ENCODE measurements at places on chromosomes 1 and 21.
A peak's percentile ranks its signal among the peaks of the same experiment; 100 is the strongest.

DNA sequence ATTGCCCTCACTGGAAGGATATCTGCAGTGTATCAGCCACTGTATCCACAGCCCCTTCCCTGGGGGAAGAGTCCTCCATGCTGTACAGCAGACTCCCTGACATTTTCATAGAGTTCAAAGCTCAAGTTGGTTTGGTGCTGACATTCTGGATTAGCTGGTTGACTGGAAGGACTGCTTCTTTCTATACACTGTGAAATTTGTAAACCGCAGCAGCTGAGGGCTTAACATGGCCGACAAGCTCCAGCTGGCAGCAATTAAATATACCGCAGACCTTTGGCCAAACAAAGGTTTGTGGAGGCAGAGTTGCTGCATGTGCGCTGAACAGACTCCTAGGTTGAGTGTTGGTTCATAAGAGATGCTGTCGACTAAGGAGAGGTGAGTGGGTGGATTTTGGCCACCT, 126.4 kb downstream of the DHRS3 start:
- DNase-seq = no peak

- DNase-seq = peak; percentile 27
Observed at GRCh38 chr21:33116676-33117075, 46.7 kb downstream of the OLIG1 start.

DNA sequence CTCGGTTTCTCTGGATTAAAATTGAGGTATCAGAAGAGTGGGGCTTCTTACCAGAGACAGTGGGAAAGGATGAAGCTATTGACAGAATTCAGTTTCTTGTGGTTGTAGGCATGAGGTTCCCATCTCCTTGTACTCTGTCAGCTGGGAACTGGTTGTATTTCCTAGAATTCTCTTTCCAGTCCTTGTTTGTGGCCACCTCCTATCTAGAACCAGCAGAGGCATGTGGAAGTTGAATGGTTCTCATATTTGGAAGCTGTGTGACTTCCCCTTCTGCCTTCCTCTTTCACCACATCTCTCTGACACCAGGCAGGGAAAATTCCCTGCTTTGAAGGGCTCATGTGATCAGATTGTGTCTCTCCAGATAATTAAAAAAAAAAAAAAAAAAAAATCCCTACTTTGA, 457.7 kb upstream of the ADAMTS5 start:
- no peak for DNase-seq

GRCh38 chr1:243848165-243848857, 1.7 kb downstream of the AKT3 start:
- no peak for DNase-seq

- no peak for DNase-seq
Observed at GRCh38 chr1:84884671-84885389, 8.2 kb downstream of the LPAR3 start.

All from activated naive CD4-positive, alpha-beta T cell treated with anti-CD3 and anti-CD28 coated beads for 36 hours (primary cell).